ENCODE measurements at places on chromosomes 1 and 21. TPM values are rescaled to one million over a fixed set of nuclear protein-coding genes. Genes with fewer than 3 reads are reported as not detected.

DNA sequence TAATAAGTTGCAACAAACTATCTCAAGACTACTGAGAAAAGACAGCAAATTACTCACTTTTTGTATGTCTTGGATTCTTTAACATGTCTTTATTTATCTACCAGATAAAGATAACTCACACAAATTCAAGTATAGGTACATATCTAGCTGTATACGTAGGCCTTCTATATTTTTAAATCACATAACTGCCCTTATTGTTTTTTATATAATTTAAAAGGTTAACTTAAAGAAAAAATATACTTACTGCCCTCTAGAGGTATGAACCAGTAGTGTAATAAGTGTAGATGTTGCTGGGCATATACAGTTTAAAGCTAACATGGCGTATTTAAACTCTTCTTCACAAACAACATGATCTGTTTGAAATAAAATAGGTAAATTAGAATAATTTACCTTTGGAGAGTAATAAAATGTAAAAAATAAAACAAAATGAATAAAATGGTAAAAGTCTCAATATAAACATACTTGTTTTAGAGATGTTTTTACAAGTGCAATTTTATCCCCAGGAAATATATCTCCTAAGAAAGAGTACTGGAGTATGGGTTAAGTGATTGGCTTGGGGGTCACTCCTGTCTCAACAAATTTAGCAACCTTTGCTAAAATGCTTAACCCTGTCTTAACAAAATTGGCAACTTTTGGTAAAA lies 235.2 kb downstream of the KCNT2 start:
- DNase-seq, result peak; percentile 37

- no peak for DNase-seq
These were observed 14.6 kb downstream of the MEF2D start for GRCh38 chr1:156485984-156486383.

Gene RNF186
- not detected for total RNA-seq

DNA sequence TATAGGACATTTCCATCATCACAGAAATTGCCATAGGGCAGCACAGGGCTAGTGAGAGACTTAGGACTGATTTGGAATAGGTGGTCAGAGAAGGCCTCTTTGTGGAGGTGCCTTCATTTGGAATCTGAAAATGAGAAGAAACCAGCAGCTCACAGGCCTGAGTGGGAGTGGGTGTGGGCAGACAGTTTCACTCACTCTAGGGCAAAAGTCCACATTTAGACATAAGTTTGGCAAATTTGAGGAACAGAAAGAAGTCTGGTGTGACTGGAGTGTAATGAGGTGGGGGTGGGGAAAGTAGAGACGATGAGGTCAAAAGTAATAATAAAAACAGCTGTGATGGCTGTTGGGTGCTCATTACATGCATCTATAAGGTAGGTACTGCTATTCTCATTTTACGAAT lies 22.4 kb upstream of the BCAR3 start:
- no peak for DNase-seq

- no peak for DNase-seq
These were observed 58.3 kb downstream of the EDEM3 start for GRCh38 chr1:184696403-184696802.

Data from tongue (tissue), 3 donors.